Natural killer cell treated with Interleukin-12 subunit alpha and Interleukin-12 subunit beta and Interleukin-15 and Interleukin-18, amount 100 ng/mL, for 72 hours (primary cell): ENCODE measurements at places on chromosomes 6 and 20. TPM values are rescaled to one million over a fixed set of nuclear protein-coding genes. Genes with fewer than 3 reads are reported as not detected.

SLC25A27 gene
- 1.0 TPM for total RNA-seq

SLPI gene
- total RNA-seq: 7.2 TPM

KIF3B gene
- 61.2 TPM for total RNA-seq

WFDC10B gene
- not detected for total RNA-seq

ACSS2 gene
- total RNA-seq: 2.4 TPM

FOXC1 gene
- total RNA-seq: 0.57 TPM

B3GAT2 gene
- total RNA-seq: not detected

OR2H2 gene
- total RNA-seq: not detected

TTBK1 gene
- total RNA-seq: 0.75 TPM

CABLES2 gene
- 9.5 TPM for total RNA-seq

VSX1 gene
- not detected for total RNA-seq

HLA-DQB1 gene
- 21.0 TPM for total RNA-seq

GABRR1 gene
- total RNA-seq: not detected

PBOV1 gene
- total RNA-seq: not detected

REM1 gene
- not detected for total RNA-seq

CRISP3 gene
- not detected for total RNA-seq

ADAM33 gene
- not detected for total RNA-seq

ASIP gene
- not detected for total RNA-seq

STMND1 gene
- total RNA-seq: not detected

NFATC2 gene
- 83.3 TPM for total RNA-seq

EDN1 gene
- total RNA-seq: 0.20 TPM

HLA-DOB gene
- 13.9 TPM for total RNA-seq

C20orf96 gene
- 2.0 TPM for total RNA-seq

TMEM217 gene
- total RNA-seq: 23.5 TPM

DUSP22 gene
- total RNA-seq: 45.3 TPM

KIF16B gene
- total RNA-seq: 3.8 TPM

OR2J3 gene
- not detected for total RNA-seq

MTFR2 gene
- total RNA-seq: 26.1 TPM

SIGLEC1 gene
- 0.08 TPM for total RNA-seq

GTSF1L gene
- total RNA-seq: not detected

PRR18 gene
- not detected for total RNA-seq

PLN gene
- total RNA-seq: not detected

SLC32A1 gene
- total RNA-seq: not detected

SAMD5 gene
- total RNA-seq: not detected

CGA gene
- total RNA-seq: not detected

EFCAB8 gene
- 0.78 TPM for total RNA-seq

APOBEC2 gene
- total RNA-seq: not detected

FOXQ1 gene
- total RNA-seq: not detected

MAS1 gene
- total RNA-seq: 0.02 TPM

LTA gene
- total RNA-seq: 1,187 TPM

C20orf204 gene
- total RNA-seq: 2.4 TPM

DSP gene
- not detected for total RNA-seq

ZSCAN12 gene
- 6.9 TPM for total RNA-seq

GPX6 gene
- not detected for total RNA-seq

ULBP2 gene
- total RNA-seq: 0.98 TPM

NCR2 gene
- total RNA-seq: not detected

BPI gene
- not detected for total RNA-seq

PDCD2 gene
- 70.2 TPM for total RNA-seq

POU5F1 gene
- not detected for total RNA-seq

OPN5 gene
- total RNA-seq: not detected

FAM83B gene
- not detected for total RNA-seq

CENPB gene
- 75.4 TPM for total RNA-seq

DEK gene
- 105 TPM for total RNA-seq

LIN28B gene
- total RNA-seq: not detected

DEFB124 gene
- total RNA-seq: not detected

CD40 gene
- total RNA-seq: 6.7 TPM

GJA10 gene
- not detected for total RNA-seq

GATA5 gene
- not detected for total RNA-seq

RPN2 gene
- 259 TPM for total RNA-seq
